ENCODE measurements at places on chromosomes 7 and 10. TPM values are rescaled to one million over a fixed set of nuclear protein-coding genes. Genes with fewer than 3 reads are reported as not detected.

- DNase-seq = no peak
These were observed 98.3 kb downstream of the CHST15 start for GRCh38 chr10:123995082-123995460.

- DNase-seq = no peak
These were observed 253.9 kb downstream of the PPP1R3A start for GRCh38 chr7:113664867-113665266.

DNA sequence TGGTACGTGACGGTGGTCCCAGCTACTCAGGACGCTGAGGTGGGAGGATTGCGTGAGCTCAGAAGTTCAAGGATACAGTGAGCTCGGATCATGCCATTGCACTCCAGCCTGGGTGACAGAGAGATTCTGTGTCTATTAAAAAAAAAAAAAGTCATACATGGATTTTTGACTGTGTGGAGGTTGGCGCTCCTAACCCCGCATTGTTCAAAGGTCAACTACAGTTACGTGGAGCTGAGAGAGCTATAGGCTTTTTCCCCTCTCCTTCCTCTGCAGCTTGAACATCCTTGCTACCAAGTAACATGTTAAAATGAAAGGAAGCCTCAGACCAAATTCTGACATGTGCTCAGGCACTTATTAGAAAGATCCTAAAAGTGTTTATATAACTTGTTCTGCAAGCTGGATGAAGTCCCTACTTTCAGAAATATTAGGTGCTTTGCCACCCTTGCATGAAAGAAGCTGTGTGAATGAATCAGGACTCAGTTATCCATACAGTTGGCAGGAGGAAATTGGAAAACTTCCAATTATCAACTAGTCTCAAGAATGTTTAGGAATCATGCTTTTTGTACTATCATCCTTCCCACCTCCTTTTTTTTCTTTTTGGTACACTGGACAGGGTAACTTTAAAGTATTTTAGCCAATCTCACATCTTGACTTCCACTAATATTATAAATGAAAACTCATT is 12.5 kb upstream of the ST7 start:
- no peak for DNase-seq

DNA sequence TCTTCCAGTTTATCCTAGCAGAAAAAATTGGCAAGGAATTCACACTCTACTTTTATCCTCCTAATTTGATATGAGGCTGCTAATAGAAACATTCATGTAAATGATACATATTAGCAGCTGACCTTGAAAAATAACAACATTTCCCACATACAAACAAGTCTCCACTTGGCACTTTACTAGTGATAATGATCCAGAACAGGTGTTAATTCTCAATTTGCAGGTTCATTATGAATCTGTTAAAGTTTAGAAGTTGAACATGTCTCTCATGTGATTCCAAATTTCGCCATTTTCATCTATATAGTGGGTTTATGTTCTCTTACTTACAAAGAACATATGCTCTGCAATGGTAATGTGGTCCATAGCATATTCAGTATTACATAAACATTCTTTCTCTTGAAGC is 1396.8 kb upstream of the LRRTM3 start:
- no peak for DNase-seq

GRCh38 chr10:116888380-116889055 is 39.2 kb downstream of the ENO4 start:
- DNase-seq = peak; percentile 67

DNA sequence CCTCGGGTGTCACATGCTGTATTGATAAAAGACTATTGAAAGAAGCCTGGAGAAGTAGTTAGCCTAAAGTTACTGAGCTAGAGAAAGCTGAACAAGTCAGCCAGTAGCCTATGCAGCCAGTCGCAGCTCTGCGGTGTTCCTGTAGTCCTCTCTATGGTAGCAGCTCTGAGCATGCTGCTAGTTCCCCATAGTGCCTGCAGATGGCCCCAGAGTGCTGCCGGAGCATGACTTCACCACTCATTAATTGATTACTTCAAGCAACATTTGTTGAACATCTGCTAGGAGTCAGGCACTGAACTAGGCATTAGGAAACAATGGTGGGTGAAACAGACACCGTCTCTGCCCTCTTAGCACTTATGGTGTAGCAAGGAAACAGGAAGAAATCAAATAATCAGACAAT is 422.7 kb downstream of the SORCS3 start:
- DNase-seq = peak; percentile 71

DNA sequence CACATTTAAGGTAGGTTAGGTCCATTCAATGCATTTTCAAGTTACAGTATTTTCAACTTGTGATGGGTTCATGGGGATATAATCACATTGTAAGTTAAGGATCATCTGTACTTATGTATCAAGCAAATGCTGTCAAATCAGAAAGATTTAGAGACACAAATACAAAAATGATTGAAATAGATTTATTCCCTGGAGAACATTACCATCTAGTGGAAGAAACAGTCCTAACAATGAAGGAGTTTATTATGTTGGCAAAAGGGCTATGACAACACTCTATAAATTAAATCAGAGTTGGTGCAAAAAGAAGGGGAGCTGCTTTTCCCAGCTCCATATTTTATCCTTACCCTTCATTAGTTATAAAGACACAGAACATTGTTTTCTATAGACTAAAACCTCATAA is 69.0 kb downstream of the PRSS58 start:
- no peak for DNase-seq

DNA sequence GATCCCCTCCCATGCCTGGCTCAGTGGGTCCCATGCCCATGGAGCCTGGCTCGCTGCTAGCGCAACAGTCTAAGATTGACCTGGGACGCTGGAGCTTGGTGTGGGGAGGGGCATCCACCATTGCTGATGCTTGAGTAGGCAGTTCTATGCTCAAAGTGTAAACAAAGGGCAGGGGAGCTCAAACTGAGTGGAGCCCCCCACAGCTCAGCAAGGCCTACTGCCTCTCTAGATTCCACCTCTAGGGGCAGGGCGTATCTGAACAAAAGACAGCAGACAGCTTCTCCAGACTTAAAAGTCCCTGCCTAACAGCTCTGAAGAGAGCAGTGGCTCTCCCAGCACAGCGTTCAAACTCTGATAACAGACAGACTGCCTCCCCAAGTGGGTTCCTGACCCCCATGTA is 31.2 kb upstream of the FFAR4 start:
- DNase-seq = peak; percentile 59

- DNase-seq = peak; percentile 15
These were observed 50.4 kb downstream of the NEURL1 start for GRCh38 chr10:103543617-103544525.

DNA sequence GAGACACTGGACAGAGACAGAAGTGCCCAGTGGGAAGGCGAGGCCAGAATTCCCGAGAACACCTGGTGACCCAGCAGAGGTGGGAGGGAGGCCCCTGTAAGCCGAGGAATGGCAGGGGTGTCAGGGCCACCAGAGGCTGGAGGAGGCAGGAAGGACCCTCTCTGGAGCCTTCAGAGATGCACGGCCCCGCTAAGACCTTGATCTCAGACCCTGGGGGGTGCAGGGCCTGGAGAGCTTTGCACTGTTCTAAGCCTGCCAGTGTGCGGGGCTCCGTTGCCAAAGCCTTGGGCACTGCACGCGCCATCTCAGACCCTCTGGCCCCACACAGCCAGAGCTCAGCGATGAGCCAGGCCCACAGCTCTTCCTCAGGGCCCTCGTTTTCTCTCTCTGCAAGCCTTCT is 557.1 kb downstream of the PTPRN2 start:
- DNase-seq = no peak

DNA sequence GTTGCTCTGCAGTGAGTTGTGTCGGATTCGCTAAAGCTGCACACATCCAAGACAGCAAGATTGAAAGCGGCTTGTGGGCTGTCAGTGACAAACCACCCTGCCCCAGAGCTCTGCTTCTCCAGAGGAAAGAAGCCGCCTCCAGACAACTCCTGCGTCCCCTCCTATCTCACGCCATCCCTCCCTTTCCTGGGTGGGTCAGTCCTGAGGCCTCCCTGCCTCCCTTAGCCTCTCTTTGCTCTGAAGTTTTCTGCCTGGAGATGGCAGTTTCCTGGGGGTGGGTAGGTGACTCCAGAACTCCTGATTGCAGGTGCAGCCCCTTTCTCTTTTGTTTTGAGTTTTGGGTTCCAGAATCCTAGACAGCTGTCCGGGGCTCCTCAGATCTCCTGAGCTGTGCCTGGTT is 78.7 kb downstream of the EMX2 start:
- DNase-seq = no peak

DNA sequence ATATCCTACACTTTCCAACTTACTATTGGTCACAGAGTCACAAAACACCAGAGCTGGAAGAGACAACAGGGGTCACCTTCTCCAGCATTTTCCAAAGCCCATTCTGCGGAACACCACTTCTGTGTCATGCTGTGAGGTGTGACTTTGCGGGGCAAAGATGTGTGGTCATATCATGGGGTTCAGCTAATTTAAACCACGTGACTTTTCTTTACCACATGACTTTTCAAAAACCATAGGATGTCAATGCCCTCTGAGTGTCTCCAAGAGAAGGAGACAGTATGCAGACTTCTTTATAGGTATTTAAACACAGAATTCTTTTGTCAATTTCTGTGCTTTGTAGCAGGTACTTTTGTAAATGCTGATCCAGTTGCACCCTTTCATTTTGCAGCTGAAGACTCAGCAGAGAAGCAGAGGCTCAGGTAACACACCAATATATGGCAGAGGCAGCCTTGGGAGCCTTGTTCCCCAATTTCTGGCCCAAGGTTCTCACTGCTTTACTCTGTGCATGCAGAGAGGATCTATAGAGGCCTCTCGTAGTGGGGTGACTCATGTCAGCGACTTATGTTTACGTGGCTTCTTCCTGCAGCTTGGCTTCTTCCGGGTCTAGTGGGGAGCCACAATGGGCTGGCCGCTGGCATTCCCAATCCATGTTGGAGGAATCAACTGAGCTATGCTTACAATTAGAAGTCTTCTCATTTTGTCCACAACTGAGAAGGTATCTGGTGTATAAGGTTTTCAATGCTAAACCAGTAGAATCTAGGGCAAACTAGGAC is 104.0 kb upstream of the RHOBTB1 start:
- no peak for DNase-seq

- no peak for DNase-seq
These were observed 34.8 kb upstream of the MSMB start for GRCh38 chr10:46080886-46081285.

DNA sequence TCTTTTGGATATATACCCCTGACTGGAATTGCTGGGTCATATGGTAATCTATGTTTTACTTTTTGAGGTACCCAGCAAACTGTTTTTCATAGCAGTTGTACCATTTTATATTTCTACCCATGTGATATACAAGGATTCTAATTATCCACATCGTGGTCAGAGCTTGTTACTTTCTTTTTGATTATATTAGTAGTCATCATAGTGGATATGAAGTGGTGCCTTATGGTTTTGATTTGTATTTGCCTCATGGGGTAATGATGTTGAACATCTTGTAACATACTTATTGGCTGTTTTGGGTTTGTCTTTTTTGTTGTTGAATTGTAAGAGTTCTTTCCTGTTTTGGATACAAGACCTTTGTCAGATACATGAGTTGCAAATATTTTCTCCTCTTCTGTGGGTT is 51.7 kb downstream of the MAPK8 start:
- no peak for DNase-seq

DNA sequence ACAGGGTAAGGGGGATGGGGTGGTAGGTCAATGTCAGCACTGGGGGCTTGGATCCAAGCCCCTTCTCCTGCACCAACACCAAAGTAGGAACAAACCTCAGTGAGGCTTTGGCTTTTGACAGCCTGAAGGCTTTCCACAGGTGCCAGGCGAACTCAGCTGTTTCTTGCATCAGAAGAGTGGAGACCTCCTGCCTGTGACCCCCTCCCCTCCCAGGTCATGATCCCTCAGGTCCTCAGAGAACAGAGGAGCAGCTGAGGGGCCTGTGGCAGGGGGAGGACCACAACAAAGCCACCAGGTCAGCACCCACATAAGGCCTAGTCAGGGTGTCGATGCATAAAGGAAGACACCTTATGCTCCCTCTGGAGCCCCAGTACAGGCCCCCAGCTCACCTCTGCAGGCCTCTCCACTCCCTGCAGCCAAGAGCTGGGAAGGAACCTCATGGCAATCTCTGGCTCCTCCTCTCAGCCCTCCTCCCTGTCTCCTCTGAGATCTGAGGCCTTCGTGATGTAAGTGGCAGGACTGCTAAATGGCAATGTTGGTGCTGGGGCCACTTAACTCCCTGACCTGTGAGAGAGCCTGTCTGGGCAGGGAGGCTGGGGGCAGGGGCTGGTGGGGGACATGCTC is 19.1 kb upstream of the PRRT4 start:
- no peak for DNase-seq

Gene SNX10
- total RNA-seq = 9.6 TPM

Gene FAM180A
- total RNA-seq = not detected

Gene CCDC7
- total RNA-seq = 1.6 TPM

Gene GPR146
- 1.4 TPM for total RNA-seq

Gene CTBP2
- 212 TPM for total RNA-seq

Gene CCL24
- not detected for total RNA-seq

Gene CDH23
- 1.1 TPM for total RNA-seq

Gene CDNF
- total RNA-seq = 1.3 TPM

Gene GNGT1
- total RNA-seq = 0.44 TPM

All from H9 (cell line).